Fibroblast of skin of back (primary cell): ENCODE measurements at places on chromosomes 1 and 21.

- DNase-seq = no peak
These were observed 65.1 kb downstream of the MSH4 start for GRCh38 chr1:75861831-75862230.

DNA sequence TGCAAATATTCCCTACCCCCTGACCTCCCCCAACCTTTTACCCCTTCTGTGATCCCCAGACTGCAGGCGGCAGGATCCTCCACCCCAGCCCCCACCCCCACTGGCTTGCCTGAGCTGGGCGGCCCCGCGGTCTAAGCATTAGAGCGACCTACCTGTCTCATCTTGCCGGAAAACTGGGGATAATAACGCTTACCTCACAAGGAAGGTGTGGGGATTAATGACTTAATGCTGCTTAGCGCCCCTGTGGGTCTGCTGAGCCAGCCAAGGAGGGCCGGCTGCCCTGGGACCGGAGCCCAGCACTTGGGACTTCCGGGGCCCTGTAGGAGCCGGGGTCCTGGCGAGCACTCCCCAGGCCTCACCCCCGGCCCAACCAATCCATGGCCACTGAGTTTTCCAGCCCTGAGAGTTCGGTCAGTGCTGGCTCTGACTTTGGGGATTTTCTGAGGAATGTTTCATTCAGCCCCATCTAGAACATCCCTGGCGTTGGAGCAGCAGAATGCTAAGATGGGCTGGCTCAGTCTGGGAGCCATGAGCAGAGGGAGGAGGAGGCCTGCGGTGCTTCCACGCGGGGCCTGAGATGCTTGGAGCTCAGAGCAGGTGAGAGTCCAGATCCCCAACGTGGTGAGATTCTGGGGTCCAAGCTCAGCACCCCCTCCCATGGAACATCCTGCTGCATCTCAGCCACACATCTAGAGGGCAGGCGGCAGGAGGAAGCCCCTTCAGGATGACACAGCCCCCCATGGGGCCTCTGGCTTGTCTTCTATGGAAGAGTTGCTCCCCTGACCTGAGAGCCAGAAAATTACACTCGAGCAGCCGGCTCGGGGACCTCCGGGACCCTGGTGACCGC lies 97.9 kb downstream of the RIPK4 start:
- DNase-seq = no peak

DNA sequence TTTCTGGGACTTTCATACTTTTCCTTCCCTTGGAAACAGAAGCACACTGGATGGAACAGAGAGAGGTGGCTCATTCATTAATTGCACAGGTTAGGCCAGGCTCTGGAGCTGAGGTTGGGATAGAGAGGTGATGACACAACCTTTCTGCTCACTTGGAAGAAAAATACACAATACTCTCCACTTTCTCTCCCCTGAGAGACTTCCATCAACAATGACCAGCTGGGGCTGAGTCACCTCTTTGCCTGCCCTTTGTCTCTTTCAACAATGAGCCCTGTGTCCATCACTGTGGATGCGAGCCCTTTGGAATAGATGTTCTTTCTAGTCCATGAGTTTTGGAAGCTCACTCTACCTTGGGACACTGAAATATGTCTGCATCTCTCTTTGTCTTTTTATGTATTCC lies 43.1 kb downstream of the ATP2B4 start:
- peak; percentile 68 for DNase-seq

DNA sequence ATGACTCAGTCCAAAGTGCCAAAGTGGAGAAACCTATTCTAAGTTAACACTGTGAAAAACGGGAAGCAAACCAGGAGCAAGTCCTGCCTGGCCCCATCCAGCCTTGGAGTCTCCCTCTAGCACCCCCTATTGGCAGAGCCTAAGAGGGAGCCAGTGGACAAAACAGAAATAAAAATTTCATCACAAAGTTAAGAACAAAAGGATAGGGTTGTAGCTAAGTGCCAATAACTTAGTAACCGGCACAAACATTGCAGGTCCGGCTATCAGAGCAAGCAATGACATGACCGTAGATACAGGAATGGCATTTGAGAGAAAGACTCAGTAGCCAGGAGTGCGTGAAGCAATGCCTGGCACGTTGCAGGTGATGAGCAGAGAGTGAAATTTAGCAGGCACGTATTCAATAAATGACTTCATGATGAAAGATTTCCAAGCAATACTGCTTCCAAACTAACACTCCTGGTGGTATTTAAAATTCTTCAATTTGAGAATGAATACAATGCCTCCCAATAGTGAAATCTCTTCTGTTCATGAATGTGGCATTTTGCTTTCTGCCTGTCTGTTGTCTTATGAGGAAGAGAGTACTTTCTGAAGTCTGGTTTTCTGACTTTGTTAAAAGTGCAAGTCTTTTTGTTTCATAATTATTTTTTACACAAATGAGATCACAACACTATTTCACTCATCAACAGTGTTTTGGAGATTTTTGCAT lies 391.0 kb downstream of the OMA1 start:
- peak; percentile 2 for DNase-seq

GRCh38 chr1:212438831-212439237 lies 6.1 kb downstream of the NENF start:
- no peak for DNase-seq

DNA sequence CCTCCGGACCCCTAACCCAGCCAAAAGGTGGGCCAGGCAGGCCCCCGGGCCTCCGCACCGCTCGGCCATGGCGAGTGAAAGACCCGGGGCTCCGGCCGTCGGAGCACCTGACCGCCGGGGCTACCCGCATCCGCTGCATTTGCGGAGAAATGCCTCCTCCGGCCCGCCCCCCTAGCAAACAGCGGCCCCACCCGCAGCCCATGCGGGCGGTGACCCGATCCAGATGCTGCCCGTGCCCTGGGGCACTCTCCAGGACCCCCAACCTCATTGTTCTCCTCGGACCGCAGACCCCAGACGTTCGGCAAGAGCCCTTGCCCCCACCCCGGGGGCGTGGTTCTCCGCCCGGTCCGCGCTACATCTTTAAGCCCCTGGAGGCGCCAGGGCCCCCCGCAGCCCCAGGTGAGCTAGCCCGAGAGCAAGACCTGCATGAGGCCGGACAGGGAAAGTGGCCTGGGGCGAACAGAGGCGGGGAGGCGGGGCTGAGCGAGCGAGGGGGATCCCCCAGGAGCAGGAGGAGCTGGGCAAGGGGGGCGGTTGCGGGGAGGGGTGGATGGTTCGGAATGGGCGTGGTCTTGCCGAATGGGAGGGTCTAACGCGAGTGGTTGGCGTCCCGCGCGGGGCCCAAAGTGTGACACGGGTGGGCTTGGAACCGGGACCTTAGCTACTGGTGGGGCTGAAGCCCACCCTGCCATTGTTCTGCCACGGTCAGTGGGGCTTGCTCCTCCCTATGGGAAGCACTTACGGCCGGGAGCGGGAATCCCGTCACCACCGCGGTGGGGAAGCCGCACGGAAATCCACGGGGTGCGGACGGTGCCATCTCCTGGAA lies 6.3 kb upstream of the CRYBG2 start:
- DNase-seq = no peak

- DNase-seq = no peak
These were observed 1.1 kb downstream of the ETV3L start for GRCh38 chr1:157098519-157098918.

GRCh38 chr1:183761871-183762270 lies 43.0 kb upstream of the RGL1 start:
- peak; percentile 18 for DNase-seq

GRCh38 chr1:63731117-63732043 lies 42.4 kb upstream of the ROR1 start:
- DNase-seq = peak; percentile 97

DNA sequence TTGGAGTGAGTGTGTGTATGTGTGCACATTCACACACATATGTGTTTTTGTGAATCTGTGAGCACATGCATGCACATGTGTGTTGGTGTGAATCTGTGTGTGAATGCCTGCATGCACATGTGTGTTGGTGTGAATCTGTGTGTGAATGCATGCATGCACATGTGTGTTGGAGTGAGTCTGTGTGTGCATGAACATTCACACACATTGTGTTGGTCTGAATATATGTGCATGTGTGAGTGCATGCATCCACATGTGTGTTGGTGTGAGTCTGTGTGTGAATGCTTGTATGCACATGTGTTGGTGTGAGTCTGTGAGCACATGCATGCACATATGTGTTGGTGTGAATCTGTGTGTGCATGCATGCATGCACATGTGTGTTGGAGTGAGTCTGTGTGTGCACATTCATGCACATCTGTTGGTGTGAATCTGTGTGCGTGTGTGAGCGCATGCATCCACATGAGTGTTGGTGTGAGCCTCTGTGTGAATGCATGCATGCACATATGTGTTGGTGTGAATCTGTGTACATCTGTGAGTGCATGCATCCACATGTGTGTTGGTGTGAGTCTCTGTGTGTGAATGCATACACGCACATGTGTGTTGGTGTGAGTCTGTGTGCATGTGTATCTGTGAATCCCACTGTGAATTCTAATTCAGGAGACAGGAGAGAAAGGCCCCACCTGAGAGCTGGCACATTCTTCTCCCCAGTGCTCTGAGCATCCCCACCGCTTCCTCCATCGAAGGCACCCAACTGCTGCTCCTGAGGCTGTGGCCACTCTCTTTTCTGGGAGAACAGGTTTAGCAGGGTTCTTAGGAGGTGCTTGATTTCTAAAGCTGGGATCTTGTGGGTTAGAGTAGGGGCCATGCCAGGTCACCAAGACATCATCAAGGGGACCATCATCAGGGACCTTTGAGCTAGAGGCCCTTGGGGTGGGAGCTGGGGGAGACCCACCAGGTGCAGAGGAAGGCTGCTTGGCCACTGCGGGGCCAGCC lies 117.5 kb upstream of the ARHGEF16 start:
- no peak for DNase-seq

- DNase-seq = no peak
These were observed 850 bp upstream of the SELL start for GRCh38 chr1:169712309-169712631.

- peak; percentile 68 for DNase-seq
These were observed 11.8 kb downstream of the HTR6 start for GRCh38 chr1:19676438-19676922.

DNA sequence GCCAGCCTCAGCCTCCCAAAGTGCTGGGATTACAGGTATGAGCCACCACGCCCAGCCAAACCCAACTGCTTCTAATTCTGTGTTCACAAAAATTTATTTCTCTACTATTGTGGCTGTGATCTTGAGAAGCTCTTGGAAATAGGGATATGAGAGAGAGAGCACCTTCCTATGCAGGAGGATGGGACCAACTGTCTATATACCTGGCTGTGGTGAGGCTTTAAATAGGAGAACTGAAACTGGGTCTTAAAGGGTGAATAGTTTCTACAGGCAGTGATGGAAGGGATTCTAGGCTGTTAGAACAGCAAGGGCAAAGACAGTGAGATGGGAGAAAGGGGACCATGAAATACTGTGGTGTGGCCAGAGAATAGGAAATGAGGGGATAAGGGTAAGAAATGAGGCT lies 8.3 kb upstream of the PTCH2 start:
- no peak for DNase-seq

- no peak for DNase-seq
These were observed 15.0 kb upstream of the TMEM201 start for GRCh38 chr1:9573723-9574122.

DNA sequence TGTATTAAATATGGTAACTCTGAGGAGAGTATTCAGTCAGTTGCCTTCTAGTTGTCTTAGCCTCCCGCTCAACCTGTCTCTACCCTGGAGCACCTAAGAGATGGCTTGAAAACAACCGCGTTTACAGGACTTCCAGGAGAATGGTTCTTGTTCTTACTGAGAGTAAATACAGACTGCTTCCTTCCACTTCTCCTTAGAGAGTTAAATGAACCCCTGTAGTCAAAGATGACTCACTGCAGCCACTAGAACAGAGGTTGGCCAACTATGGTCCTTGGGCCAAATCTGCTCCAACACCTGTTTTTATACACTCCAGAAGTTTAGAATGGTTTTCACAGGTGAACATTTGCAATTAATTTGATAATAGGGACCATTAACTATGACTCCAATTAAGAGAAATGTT lies 60.1 kb upstream of the ASB17 start:
- DNase-seq = no peak

DNA sequence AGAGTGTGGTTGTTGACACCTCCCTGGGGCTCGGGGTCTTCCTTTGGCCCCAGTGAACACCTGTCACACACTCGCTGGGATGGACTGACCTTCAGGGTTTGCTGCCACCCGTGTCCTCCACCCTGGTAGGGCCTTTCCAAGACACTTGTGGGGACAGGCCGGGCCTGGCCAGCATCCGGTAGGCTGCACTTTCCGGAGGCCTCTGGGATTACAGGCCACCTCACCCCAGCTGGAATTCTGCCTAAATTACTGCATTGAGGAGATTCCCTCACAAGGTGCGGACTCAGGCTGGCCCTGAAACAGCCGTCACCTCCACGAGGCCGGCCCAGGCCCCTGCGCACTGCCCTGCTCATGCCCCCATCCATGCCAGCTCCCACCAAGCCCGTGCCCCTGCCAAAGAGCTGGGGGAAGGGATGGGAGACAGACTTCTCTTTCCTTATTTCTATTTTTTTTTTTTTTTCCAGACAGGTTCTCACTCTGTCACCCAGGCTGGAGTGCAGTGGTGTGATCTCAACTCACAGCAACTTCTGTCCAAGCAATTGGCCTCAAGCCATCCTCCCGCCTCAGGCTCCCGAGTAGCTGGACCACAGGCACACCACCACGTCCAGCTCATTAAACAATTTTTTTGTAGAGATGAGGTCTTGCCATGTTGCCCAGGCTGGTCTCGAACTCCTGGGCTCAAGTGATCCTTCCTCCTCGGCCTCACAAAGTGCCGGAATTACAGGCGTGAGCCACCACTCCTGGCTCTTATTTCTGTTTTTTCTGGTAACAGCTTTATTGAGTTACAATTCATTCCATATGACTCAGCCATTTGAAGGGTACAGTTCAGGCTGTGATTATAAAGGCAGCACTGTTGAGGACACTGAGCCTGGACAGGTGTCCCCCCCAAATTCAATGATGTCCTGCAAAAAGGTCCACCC lies 11.3 kb downstream of the CSTB start:
- DNase-seq = peak; percentile 35

DNA sequence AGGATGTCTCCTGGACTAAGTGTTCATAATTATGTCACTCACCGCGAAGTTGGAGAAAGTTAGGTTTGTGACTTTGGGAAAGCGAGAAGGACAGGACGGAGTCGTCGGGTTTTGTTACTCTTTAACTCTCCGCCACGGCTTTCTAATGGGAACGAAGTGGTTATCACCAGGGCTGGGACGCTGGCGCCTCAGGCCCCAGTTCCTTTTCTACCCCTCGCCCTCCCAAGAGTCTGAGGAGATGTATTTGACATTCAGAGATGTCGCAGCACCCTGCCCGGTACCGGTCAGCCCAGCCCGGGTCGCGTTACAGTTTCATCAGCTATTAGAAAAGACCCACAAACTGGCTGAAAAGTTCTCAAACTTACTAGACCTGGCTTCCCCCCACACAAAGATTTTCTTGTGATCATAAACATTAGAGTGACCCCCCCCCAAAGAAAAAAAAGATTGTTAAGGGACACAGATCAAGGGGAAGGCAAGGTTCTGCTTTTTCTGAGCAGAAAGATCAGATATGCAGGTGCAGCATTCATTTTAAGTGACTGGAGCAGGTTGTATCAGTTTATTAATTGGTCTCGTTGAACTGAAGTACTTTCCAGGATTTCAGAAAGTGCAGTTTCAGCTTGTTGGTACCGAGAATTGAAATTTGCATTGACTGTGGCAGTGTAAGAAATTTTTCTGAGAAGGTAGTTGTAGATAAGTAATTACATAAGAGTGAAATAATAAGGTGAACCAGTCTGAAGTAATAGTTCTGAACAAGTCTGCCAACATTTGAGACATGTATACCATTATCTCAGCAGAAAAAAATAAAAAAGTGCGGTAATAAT lies 859 bp upstream of the ZBTB18 start:
- peak; percentile 15 for DNase-seq
